ENCODE measurements at places on chromosomes 4 and X. TPM values are rescaled to one million over a fixed set of nuclear protein-coding genes. Genes with fewer than 3 reads are reported as not detected.

The HDX gene
- total RNA-seq: 0.89 TPM

The CXCL8 gene
- not detected for total RNA-seq

The NPFFR2 gene
- not detected for total RNA-seq

The PDCL2 gene
- not detected for total RNA-seq

The CTAG2 gene
- not detected for total RNA-seq

The APELA gene
- not detected for total RNA-seq

The LRIT3 gene
- total RNA-seq: 0.05 TPM

The SNCA gene
- total RNA-seq: 1.0 TPM

The PRSS12 gene
- not detected for total RNA-seq
